ENCODE measurements at places on chromosomes 11 and 22. TPM values are rescaled to one million over a fixed set of nuclear protein-coding genes. Genes with fewer than 3 reads are reported as not detected.

MYBPC3 gene
- polyA plus RNA-seq = 1,009 TPM

TESMIN gene
- 0.38 TPM for polyA plus RNA-seq

MAPK8IP2 gene
- 0.57 TPM for polyA plus RNA-seq

C11orf71 gene
- polyA plus RNA-seq = 11.8 TPM

SERPINH1 gene
- 53.2 TPM for polyA plus RNA-seq

LAYN gene
- 5.0 TPM for polyA plus RNA-seq

DNA sequence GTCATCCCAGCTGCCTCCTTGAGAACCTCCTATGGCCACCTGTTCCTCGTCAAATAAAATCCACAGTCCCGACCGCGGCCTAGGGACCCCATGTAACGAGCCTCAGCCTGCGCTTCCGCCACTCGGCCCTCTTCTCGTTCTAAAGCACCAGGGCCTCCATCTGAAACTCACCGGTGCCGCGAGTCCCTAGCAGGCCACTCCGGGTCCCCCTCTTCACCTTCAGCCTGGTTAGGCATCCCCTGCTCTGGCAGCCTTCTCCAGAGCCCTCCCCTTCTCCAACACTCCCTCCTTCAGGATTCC is 2.4 kb upstream of the SSTR3 start:
- no peak for DNase-seq

- no peak for DNase-seq
These were observed 9.1 kb downstream of the ANKK1 start for GRCh38 chr11:113396690-113397089.

DNA sequence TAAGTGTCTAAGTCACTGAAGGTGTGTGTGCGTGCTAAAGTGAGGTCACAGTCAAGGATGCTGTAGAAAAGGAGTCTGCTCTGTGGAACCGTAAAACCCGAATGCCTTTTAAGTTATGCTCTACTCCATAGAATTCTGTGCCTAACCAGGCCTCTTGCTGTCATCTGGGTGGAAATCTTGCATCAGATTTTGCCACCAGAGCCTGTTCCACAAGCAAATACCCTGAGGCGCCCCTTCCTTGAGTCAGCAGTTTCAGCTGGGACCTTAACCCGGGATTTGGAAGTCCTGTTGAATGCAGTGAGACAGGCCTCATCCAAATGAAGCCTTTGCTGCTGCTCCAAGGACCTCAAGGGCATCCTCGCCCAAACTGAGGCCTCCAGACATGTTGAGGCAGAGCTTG is 109.8 kb downstream of the WNT11 start:
- no peak for DNase-seq

- peak; percentile 57 for DNase-seq
These were observed 1.4 kb downstream of the MDK start for GRCh38 chr11:46382646-46383403.

- no peak for DNase-seq
These were observed 160.1 kb upstream of the ZC3H12C start for GRCh38 chr11:109933126-109933525.

GRCh38 chr22:27749597-27750225 is 51.8 kb downstream of the MN1 start:
- DNase-seq = no peak

GRCh38 chr11:12133547-12134235 is 23.3 kb downstream of the MICAL2 start:
- DNase-seq = no peak

DNA sequence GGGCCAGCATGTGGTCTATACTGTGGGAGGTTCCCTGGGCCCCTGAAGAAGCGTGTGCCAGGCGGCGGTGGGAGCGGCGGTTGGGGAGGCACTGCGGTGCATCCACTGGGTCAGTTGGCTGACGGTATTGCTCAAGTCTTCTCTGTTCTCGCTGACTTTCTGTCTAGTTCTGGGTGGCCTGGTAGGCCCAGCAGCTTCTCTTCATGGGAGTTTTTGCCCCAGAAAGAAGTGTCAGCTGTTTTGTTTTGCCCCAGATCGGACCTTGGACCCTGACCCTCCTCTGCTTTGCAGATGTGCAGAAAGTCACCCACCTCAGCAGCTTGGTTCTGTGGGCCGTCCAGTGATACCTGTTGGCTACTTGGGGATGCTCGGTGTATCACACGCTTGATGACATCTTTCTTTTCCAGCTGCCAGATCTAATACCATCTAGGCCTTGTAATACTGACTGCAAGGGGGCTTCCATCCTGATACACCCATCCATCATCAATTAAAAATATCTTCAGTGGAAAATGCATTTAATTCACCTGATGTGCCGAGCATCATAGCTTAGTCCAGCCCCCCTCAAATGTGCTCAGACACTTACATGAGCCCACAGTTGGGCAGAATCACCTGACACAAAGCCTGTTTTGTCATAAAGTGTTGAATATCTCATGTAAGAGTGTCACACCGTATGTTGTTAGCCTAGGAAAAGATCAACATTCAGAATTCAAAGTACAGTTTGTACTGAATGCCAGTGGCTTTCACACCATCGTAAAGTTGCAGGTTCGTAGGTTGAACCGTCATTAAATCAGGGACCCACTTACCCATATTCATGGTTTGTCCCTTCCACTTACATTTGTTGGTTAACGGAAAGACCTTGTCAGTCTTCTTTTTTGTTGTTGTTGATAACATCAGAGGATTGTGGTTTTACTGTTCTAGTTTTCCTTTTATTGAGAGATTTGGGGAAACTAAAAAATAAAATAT is 13.9 kb downstream of the ZBED4 start:
- no peak for DNase-seq
